ENCODE measurements at places on chromosomes 5 and 9.
A peak's percentile ranks its signal among the peaks of the same experiment; 100 is the strongest.

GRCh38 chr5:17230808-17231525, 13.5 kb downstream of the BASP1 start:
- no peak for DNase-seq

GRCh38 chr5:37847978-37848425, 8.2 kb upstream of the GDNF start:
- DNase-seq: no peak

- no peak for DNase-seq
Observed at GRCh38 chr5:118506217-118506852, 482.0 kb downstream of the DTWD2 start.

DNA sequence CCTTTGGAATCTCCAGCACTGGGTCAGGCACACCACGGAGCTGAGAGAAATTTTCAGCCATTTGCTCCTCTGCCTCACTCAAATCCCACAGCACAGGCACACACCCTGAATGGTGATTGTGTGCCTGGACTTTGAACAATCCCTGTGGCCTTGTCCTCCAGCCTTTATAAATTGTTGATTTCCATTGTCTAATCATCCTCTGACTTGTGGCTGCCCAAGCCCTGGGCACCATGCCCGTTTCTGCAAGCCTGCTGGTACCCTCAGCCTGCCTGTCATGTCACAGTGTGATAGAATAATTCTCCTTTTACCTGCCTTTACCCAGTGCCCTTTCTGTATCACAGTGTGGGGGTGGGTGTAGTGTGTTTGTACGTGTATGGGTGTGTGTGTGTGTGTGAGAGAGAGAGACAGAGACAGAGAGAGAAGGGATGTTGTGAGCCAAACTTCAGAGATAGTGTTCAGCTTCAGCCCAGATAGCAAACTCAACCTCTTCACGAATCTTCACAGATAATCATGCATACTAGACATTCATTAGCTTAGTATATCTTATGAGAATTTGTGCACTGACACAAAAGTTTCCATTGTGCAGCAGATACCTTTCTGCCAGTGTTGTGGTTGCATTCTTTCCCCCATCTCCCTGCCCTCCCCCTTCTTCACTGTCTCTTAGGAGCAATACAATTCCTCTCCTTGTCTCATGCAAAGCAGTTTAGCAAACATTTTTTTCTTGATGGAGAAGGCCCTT, 27.8 kb upstream of the SLC44A1 start:
- DNase-seq: no peak

- no peak for DNase-seq
Observed at GRCh38 chr9:2868883-2869282, 25.0 kb upstream of the PUM3 start.

- no peak for DNase-seq
Observed at GRCh38 chr9:102631559-102631958, 363.6 kb upstream of the CYLC2 start.

DNA sequence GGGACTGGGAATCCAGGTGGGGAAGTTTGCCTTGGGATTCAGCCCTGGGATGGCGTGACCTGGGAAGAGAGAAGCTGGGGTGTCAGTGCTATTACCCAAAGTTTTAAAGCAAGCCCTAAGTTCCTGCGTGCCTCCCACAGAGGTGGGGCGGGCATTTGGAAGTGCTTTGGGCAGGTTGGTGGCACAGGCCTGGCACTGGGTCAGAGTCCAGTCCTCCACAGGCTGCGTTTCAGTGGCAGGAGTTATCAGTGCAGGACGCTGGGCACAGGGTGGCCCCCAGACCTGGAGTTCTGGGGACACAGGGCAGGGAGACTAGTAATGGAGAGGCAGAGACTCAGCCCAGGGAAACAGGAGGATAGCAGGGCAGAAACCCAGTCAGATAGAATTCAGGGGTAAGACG, 147.2 kb downstream of the MAST4 start:
- peak; percentile 61 for DNase-seq

DNA sequence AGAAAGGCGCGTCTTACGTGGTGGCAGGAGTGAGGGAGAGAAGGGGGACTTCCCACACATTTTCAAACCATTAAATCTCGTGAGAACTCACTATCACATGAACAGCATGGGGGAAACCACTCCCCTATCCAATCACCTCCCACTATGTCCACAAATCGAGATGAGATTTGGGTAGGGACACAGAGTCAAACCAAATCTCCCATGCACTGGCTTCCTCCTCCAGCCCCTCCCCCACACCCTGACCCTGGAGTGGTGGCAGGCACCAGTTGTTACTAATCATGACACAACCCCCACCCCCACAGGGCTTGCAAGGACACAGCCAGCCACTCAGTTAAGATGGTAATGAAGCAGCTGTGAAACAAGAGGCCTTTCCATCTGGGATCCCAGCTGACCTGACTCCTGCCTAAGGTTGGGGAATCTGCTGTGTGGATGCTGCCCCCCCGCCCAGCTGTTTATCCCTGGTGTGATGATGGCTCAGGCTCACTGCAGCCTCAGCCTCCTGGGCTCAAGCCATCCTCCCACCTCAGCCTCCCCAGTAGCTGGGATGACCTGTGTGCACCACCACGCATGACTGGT, 57.1 kb upstream of the FUBP3 start:
- DNase-seq: no peak

DNA sequence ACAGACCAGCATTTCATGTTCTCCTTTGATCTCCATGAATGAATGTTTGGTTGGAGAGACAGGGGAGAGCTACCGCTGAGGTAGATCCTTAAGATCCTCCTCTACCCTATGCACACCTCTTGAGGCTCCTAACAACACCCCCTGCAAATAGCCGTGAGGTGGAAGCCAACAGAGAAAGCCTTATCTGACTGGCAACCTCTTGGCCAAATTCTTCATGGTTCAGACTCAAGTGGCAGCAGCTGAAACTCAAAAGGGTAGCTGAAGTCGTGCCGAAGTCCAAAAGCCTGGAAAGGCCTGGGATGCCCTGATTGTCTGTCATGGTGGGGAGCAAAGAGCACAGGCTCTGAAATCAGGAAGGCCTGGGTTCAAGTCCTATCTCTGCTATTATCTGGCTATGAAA, 184.9 kb downstream of the SEC61B start:
- no peak for DNase-seq

DNA sequence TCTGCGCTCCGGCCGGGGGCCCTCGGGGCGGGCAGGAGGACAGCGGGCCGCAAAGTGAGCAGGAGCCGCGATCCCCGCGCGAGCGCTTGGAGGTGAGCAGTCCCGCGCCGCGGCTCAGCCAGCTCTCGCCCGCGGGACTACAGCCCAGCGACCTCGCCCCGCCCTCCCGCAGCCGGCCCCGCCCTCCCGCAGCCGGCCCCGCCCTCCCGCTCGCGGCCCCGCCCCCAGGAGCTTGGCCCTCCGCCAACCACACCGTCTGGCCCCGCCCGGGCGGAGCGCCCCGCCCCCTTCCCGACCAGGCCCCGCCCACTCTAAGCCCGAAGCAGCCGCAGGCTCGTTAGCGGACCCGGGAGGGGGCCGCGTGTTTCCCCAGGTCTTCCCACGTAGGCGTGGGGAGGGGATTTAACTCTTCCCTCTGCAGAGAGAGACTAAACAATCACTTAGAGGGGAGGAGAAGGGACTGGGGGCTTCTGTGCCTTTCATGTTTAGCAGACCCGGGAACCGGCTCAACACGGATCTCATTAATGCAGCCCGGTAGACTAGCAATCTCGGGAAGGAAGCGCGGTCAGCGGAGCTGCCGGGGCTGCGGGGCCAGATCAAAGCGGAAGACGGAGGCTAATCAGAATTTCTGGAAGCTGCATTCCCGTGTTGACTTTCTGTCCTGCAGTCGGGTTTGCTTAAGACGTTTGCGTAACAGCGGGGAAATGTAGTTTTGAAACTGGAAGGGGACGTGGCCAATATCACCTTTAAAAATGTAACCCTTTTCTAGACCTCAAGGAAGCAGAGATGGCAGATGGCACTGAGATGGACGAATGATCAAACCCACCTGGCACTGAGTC, at the start of gene MYO10:
TSS of gene MYO10 (minus strand) at position 139 of the 839 bp plus-strand sequence. CDS start 480 bp downstream, outside the sequence.
- DNase-seq: peak; percentile 82

GRCh38 chr5:42268630-42269029, 154.6 kb upstream of the GHR start:
- DNase-seq: no peak

- DNase-seq: no peak
Observed at GRCh38 chr9:80292231-80292630, 720.5 kb downstream of the TLE4 start.

GRCh38 chr5:9408964-9409363, 136.9 kb downstream of the SEMA5A start:
- DNase-seq: peak; percentile 61

DNA sequence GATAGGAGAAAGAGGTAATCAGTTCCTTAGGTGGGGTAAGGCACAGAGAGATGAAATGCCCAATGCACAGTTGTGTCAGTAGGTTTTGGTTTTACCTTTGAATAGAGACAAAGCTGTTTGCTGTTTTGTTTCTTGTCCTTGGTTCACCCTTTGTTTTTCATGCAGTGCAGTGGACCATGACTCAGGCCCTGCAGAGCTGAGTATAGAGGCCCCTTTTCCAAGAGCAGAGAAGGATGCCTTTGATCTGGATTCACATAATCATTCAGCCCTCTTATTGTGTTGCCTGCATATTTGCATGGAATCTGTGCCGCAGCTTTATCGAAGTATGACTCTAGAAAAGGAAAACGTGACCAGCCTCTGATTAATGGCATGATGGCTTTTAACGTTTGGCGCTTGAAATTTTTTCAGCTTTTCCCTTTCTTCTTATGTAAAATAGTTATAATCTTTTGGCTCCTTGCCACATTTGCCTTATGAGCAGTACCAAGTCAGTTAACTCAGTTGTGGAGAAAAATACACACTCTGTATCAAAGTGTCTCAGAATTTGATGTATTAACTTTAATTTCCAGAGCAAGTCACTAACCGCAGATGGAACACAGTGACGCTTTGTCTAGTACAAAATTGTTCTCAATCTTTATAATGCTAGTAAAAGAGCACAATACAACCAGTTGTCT, 197.6 kb downstream of the KDM4C start:
- no peak for DNase-seq

- DNase-seq: no peak
Observed at GRCh38 chr5:74199436-74200210, 440.9 kb downstream of the ENC1 start.

DNA sequence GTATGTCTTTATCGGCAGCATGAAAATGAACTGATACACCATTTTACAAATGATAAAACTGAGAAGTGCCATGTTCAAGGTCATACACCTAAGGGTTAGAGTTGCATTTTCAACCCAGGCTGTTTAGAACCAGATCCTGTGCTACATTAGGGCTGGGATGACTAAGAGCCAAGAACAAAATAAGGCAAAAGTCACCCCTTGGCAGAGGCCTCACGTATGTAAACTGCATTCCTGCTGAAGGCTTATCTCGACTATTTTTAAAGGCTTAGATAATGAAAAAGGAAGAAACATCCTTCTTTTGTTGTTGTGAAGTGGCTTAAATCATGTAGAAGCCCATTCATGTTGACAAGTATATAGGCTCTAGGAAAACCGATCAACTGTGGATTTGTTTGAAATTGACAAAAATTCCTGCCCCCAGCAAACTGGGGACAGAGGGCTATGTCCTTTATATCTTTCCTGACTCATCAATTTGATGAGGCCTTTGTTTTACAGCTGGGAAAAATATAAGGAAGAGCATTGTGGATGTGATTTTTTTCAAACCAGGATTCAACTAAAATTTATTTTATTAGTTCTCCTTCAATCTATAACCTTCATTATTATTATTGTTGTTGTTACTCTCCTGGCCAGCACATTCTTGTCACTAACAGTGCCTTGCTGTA, 196.5 kb downstream of the SNX18 start:
- DNase-seq: no peak

DNA sequence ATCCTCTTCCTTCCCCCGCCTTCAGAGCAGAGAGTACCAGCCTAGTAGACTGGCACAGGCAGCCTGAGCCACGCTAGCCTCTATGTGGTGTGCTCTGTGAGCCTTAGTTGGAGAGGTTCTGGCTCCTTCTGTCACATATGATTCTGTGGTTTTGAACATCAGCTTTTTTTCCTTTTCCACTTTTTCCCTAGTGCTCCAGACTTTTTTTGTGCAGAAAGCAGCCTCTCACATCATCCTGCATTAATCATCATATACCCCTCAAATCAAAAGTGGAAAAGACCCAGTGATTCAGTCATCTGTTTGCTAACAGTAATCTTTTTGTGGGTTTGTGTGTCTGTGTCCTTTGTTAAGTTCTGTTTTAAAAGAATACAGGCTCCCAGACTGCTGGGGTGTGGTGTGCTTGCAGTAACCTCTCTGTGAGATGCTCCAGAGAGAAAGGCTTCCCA, 663.9 kb upstream of the RGMB start:
- no peak for DNase-seq

DNA sequence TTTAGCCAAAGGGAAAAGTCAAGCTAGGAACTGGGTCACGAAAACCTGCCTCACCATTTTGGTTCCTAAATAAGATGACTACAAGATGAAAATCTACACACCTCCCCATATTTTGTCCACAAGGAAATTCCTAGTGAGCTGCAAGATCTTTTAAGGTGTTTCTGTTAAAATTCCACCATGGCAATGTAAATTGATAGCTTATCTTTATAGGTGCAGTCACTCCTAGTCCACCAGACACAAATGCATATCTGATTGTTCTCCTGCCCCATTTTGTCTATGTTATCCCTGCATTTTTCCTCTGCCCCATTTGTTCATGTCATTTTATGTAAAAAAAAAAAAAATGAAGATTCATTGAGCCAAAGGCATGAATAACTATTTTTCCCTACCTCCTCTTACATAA, 41.1 kb upstream of the SELENOP start:
- DNase-seq: no peak

DNA sequence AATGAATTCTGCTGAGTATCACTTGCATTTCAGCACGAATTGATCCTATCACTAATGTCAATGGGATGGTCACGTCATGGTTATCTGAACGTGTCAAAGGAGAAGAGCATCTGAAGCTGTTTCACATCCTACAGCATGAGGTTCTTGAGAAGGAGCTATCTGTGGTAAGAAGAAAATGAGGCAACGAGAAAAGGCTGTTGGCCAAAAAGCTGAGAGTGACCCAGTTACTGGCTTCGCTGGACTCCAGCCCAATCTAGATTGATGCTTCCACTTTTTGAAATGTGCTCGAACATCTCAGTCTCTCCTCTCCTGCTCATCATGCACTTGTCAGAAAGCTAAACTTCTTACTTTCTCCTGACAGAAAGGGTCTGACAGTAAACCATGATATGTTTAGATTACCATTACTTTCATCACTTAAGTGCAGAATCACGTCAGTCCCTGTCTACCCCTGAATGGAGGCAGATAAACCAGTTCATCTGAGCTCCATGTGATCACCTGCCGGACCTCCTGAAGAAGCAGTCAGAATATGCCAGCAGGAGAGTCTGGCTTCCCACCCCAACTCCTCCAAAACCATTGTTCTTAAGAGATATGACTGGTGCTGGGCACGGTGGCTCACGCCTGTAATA, 22.5 kb downstream of the MGAT1 start:
- DNase-seq: no peak

- no peak for DNase-seq
Observed at GRCh38 chr5:35830587-35830986, 26.1 kb upstream of the IL7R start.

- no peak for DNase-seq
Observed at GRCh38 chr5:93608855-93609254, 25.8 kb downstream of the NR2F1 start.

GRCh38 chr5:113232667-113233066, 202.1 kb downstream of the TSSK1B start:
- DNase-seq: peak; percentile 70
